ENCODE measurements at places on chromosomes 12 and 14. TPM values are rescaled to one million over a fixed set of nuclear protein-coding genes. Genes with fewer than 3 reads are reported as not detected.

The VASH1 gene
- total RNA-seq: 4.0 TPM

The FGD4 gene
- not detected for total RNA-seq

The CBLN3 gene
- total RNA-seq: 12.2 TPM

The SRP54 gene
- 81.1 TPM for total RNA-seq

The KRT6C gene
- total RNA-seq: not detected

The EFS gene
- not detected for total RNA-seq

The LRIG3 gene
- total RNA-seq: 0.09 TPM

The CMA1 gene
- 0.39 TPM for total RNA-seq

The DEPDC4 gene
- 4.2 TPM for total RNA-seq

The CLEC4D gene
- not detected for total RNA-seq

The BEST3 gene
- not detected for total RNA-seq

The SOX5 gene
- total RNA-seq: 1.1 TPM

The EMP1 gene
- total RNA-seq: 12.9 TPM

The MAP3K9 gene
- 6.1 TPM for total RNA-seq
